ENCODE measurements at places on chromosomes 16 and 17. TPM values are rescaled to one million over a fixed set of nuclear protein-coding genes. Genes with fewer than 3 reads are reported as not detected.

The TBC1D3L gene
- total RNA-seq: 7.9 TPM

The PSME3IP1 gene
- total RNA-seq: 64.5 TPM

The CDR2L gene
- total RNA-seq: 17.5 TPM

DNA sequence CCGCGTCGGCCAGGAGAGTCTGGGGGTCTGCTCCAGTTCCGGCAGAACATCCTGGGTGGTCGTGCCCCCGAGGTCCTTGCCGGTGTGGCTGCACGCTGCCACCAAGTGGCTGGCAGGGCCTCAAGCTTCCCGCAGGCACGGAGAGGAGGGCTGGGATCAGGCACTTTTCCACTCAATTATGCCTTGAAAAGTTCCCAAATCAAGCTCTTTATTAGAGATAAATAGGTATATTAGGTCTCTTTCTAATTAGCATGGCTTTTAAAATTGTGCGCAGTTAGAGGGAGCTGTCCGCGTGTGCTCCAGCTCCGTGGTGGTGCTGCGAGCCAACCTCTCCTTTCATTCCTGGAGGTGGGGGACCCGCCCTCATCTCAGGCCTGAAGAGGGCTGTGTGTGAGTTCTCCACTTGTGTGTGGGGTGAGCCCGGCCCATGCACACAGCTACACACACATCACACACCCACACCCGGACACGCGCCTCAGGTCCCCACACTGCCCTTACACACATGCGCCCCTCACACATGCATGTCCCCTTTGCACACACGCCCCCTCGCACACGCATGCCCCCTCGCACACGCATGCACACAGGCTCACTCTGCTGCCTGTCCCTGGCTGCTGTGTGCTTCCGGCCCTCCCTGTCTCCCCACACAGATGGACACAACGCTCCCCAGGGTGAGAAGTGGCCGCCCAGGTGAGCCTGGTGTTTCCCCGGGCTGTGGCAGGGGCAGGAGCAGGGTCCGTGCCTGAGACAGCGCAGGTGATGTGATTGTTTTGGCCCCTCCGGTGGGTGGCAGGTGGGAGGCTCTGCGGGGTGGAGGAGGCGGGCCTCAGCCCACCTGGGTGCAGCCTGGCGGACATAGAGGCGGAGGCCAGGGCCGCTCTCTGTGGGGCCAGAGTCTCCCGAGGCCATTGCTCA, 28.8 kb downstream of the CACNA1H start:
- no peak for DNase-seq

- no peak for DNase-seq
These were observed 26.2 kb upstream of the CDRT4 start for GRCh38 chr17:15493693-15494035.

- DNase-seq: peak; percentile 48
These were observed 2276.2 kb downstream of the TP53TG3F start for GRCh38 chr16:35735403-35736251.

DNA sequence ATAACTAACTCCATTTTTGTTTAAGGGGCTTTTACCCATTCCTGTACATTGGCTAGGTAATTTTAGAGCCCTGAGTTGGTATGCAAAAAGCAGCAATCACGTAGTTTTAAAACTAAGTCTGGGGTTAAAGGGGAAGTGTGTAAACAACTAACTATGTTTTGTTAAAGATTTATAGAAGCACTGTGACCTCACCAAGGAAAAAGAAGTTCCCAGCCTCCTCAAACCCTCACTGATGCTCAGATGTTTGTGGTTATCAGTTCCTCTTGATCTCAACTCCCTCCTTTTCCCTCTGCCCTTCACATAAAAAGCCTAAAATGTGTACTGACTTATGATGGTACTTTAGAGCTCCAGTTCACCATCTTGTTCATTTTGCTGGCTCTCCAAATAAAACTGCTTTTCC, 119.9 kb upstream of the IRX6 start:
- DNase-seq: no peak

- DNase-seq: peak; percentile 43
These were observed 1.9 kb downstream of the NAGLU start for GRCh38 chr17:42537826-42538451.

Data from right cardiac atrium (tissue), 5 donors.